ENCODE measurements at places on chromosomes 1 and 21. TPM values are rescaled to one million over a fixed set of nuclear protein-coding genes. Genes with fewer than 3 reads are reported as not detected.

DNA sequence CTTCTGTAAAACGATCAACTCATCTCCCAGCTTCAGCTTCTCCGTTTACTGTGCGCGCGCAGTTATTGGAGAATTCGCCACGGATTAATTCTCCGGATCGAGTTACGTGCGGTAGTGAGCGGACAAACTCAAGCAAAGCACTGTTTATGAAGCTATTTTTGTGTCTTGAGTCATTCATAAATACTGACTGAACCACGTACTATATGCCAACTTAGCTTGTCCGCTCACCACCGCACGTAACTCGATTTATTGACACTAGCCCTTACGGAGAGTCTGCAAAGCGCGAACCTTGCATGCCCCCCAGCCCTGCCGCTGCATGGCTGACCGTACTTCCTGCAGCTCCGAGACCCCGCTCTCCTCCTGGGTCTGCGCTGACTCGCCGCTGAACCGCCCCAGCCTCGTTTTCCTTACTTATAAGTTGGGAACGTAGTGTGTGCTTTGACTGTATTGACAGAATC, 773 bp downstream of the CHD1L start:
- DNase-seq: no peak
- no peaks in the 10 kb centered on the region for H3K36me3 ChIP-seq
- H3K27ac ChIP-seq: peak overlapping the region; percentile 97
- H3K27me3 ChIP-seq: no peaks in the 10 kb centered on the region
- no peaks in the 10 kb centered on the region for H3K4me1 ChIP-seq

TRAPPC10 gene
- total RNA-seq: 26.6 TPM

DNA sequence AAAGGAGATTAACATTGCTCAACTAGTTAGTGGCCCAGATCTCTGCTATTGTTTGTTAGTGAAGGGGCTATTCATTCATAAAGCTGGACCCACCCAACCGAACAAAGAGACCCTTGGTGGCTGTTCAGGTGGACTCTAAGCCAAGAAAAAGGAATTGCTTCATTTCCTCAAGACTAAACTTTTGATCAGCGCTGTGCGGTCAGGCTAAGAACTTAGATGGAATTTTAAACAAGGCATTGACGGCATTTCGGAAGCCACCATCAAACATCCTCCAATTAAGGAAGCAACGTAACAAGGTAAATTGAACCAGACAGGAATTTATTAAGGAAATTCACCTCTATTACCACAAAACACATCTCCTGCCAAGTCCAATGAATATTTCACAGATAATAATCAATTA, 19.9 kb upstream of the SHCBP1L start:
- H3K4me1 ChIP-seq: no peaks in the 10 kb centered on the region
- H3K4me3 ChIP-seq: no peak overlapping the region
- no peaks in the 10 kb centered on the region for H3K27me3 ChIP-seq

AIM2 gene
- not detected for total RNA-seq

DNA sequence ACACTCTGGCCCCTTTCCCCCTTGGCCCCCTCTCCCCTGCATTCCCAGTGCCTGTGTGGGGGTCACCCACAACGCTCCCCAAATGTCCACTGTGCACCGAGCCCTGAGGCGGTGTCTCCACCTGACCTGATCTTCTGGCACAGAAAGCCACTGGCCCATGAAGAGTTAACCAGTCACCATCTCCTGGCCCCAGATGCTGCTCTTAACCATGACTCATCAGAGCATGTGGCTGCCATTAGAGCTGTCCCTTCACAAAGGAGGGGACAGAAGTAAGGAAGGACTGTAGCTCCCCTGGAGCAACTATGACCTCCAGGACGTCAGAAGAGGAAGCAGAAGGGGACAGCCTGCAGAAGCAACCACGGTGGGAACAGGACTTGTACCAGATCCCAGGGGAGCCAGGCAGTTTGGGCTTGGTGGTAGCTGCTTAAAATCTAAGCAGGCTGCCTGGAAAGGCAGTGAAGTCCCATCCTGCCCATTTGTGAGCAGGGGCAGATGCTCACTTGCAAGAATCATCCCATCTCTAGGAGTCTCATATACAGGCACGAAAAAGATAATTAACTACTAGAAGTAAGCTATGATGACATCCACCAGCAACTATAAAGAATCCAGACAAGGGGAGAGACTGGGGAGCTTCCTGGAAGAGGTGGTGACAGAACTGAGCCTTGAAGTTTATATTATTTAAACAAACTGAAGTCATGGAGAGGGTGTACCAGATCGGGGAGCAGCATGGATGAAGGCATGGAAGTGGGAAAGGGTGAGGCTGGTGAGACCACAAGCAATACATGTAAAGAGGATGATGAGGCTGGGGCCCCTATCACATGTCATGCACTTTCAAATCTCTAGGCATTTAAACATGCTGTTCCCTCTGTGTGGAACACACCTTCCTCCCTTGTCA, 1.1 kb upstream of the TTC39A start:
- peak overlapping the region; percentile 54 for H3K4me3 ChIP-seq
- H3K4me1 ChIP-seq: peaks cover 14% of the 10 kb centered on the region
- DNase-seq: no peak
- H3K36me3 ChIP-seq: no peaks in the 10 kb centered on the region

GRCh38 chr21:38806153-38806941, 618 bp downstream of the ETS2 start:
- H3K4me3 ChIP-seq: peak overlapping the region; percentile 94
- DNase-seq: peak; percentile 78
- H3K27me3 ChIP-seq: no peaks in the 10 kb centered on the region
- peak overlapping the region; percentile 93 for H3K27ac ChIP-seq
- H3K36me3 ChIP-seq: no peaks in the 10 kb centered on the region
- peaks cover 13% of the 10 kb centered on the region for H3K4me1 ChIP-seq

DNA sequence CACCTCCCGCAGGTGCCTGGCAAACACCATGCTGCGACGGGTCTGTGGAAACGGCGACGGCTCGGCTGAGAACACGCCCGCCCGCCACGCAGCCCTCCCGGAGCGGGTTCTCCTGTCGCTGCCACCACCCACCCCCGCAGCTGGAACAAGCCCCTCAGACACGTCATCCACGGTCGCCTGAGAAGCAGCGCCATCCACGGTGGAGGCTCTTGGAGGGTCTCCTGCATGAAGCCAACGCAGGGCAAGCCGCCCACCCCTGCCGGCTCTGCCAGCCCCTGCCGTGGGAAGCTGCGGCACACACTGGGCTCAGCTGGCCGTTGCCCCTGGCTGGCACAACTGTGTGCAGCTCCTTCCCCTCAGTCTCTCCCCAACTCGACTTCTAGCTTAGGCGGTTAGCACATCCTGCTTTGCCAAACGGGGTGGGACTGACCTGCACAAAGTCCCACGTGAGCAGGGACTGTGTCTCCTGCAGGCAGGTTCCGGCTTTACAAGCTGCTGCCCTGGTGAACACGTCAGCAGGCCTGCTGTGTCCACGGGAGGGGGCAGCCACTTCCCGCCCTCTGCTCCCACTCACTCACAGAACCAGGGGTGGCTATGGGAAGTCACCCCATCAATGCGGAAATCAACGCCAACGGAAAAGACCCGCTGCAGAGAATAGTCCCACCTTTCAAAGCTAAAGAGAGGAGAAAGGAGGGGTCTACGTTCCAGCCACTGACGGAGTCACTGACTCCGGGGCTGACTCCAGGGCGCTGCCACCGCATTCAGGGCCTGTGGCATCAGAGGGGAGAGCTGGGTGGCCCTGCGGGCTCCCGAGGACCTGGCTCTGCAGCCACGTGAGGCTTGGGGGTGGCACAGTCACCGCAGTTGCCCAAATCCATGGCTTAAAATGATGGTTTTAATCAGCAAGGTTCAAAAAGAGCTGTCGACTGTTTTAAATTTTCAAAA, 10.3 kb downstream of the POFUT2 start:
- no peaks in the 10 kb centered on the region for H3K4me1 ChIP-seq
- peak; percentile 64 for DNase-seq
- H3K4me3 ChIP-seq: no peak overlapping the region
- H3K27me3 ChIP-seq: no peaks in the 10 kb centered on the region

- no peak for DNase-seq
- H3K27ac ChIP-seq: no peak overlapping the region
- no peaks in the 10 kb centered on the region for H3K36me3 ChIP-seq
- no peaks in the 10 kb centered on the region for H3K27me3 ChIP-seq
- H3K4me3 ChIP-seq: no peak overlapping the region
These were observed 4.5 kb upstream of the DDX59 start for GRCh38 chr1:200673952-200674823.

SERTAD4 gene
- total RNA-seq: 23.5 TPM

GRCh38 chr1:218374401-218375353, 29.5 kb downstream of the TGFB2 start:
- no peaks in the 10 kb centered on the region for H3K27me3 ChIP-seq
- peaks cover 56% of the 10 kb centered on the region for H3K4me1 ChIP-seq
- peak overlapping the region; percentile 64 for H3K27ac ChIP-seq
- no peak overlapping the region for H3K4me3 ChIP-seq
- no peaks in the 10 kb centered on the region for H3K36me3 ChIP-seq
- DNase-seq: no peak

- no peaks in the 10 kb centered on the region for H3K36me3 ChIP-seq
- H3K27me3 ChIP-seq: no peaks in the 10 kb centered on the region
- no peak overlapping the region for H3K4me3 ChIP-seq
- no peak for DNase-seq
These were observed 89.8 kb downstream of the OLFML2B start for GRCh38 chr1:161933592-161934588.

GBP5 gene
- 0.83 TPM for total RNA-seq

KCNA2 gene
- total RNA-seq: 2.9 TPM

- no peak for DNase-seq
- H3K27me3 ChIP-seq: no peaks in the 10 kb centered on the region
- H3K4me1 ChIP-seq: no peaks in the 10 kb centered on the region
- no peak overlapping the region for H3K27ac ChIP-seq
These were observed 95.8 kb downstream of the S1PR1 start for GRCh38 chr1:101332633-101333032.

OR2L3 gene
- not detected for total RNA-seq

KIRREL1 gene
- total RNA-seq: 53.5 TPM

Data from sigmoid colon (tissue), 7 donors.